ENCODE measurements at places on chromosomes 11 and 22.

GRCh38 chr11:104033134-104033533, 3.3 kb upstream of the DDI1 start:
- DNase-seq = no peak

DNA sequence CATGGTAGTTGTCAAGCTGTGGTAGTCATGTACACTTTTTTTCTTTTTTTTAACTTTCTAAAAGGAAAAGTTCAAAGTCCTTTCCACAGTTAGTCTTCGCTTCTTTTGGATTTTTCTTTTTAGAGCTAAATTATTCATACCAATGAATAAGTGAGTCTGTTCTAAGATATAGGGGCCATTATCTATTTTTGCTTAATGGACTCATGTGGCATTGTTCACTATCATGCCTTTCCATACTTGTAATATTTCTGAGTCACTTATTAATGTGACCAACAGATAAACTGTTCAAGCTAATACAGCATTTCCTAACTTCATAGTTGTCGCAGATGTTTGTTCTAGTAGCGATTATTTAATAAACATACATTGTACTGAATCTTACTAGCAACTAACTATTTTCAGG, 8.0 kb upstream of the B3GNT6 start:
- no peak for DNase-seq

DNA sequence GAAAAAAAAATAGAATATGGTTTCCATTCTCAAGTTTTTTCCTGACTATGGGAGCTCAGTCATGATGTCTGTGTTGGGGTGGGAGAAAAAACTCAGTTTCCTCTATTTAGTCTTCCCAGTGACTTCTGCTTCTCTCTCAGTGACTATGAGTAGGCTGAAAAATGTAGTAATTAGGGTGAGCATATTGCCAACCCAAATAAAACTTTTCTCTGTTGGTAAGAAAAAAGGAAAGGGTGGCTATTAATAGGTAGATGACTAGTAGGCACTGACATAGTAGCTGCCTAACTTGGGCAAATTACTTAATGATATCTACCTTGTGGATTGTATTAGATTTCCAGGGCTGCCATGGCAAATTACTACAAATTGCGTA, 34.2 kb upstream of the BIRC3 start:
- DNase-seq = no peak

DNA sequence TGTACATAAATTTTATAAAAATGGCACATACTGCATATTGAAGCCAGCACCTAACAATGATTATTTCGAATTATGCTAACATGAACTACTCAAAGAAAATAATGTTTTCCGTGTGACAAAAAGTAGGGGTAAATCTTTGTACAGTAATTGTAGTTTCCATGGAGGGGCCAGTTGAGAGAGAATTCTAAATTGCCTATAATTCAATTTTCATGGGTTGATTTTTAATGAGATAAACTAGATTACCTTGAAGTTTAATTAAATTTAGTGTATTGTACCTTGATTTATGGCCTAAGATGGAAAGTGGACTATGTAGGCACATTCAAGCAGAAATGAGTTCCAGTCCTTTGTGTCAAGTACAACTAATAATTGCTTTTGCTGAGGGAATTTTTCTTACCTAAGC, 5.0 kb downstream of the APLP2 start:
- no peak for DNase-seq

DNA sequence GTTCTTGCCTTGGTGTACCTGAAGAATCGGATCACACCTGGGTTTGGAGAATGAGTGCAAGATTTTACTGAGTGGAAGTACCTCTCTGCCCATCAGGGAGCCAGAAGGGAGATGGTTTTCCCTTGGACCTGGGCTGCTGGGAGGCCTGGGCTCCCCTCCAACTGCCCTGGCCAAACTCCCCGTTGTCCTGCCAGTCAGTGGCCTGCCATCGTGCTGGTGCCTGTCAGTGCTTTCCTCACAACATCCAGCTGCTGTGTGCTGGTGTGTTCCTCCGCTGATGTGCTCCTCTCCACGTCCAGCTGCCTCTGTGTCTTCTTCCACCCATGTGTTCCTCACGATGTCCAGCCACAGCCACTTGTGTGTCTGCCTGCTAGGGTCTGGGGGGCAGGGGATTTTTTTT, 87.9 kb upstream of the CLPB start:
- DNase-seq = no peak
